Foreskin melanocyte (primary cell): ENCODE measurements at places on chromosomes 7 and 10.

DNA sequence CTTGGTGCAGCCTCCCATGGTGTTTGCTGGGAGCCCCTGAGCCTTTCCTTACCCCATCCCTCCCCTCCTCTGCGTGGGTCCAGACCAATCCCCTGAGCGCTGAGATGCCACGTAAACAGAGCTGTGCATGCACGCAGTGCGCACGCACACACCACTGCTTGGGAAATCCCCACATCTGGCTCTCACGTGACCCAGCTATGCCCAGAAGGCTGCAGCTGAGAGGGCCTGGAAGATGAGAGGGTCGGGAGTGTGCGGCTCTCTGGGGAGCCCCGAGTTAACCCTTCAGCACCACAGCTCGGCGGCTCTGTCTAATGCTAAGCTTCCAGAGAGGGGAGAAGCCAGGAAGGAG lies 177.2 kb downstream of the SH3PXD2A start:
- DNase-seq, result peak; percentile 89

- no peak for DNase-seq
These were observed 190.1 kb upstream of the PLXDC2 start for GRCh38 chr10:19626156-19626555.

DNA sequence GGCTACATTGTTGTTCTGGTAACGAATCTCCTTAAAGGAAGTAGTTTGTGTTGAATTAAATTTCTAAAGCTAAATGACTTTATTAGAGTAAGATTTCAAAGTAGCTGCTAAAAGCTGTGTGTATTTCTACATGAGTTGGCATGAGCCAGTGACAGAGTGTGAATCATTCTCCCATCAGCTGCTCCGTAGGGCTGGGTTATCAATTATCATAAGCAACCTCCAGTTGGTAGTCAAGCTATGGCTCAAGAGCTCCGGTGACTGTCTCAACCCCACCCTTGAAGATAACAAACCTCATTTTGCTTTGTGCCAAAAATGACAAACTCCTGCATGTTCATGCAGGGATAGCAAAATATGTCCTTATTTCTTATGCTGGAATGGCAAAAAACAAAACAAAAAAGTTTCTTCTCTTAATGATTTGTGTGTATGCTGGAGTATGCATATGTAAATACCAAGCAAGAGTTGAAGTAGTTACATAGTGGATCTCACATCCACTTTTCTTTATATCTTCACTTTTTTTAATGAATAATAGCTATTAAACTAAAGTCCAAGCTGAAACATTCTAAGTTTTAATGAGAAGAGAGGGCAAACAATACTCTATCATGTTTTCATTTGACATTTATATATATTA lies 249.4 kb downstream of the CACNA2D1 start:
- DNase-seq, result no peak

DNA sequence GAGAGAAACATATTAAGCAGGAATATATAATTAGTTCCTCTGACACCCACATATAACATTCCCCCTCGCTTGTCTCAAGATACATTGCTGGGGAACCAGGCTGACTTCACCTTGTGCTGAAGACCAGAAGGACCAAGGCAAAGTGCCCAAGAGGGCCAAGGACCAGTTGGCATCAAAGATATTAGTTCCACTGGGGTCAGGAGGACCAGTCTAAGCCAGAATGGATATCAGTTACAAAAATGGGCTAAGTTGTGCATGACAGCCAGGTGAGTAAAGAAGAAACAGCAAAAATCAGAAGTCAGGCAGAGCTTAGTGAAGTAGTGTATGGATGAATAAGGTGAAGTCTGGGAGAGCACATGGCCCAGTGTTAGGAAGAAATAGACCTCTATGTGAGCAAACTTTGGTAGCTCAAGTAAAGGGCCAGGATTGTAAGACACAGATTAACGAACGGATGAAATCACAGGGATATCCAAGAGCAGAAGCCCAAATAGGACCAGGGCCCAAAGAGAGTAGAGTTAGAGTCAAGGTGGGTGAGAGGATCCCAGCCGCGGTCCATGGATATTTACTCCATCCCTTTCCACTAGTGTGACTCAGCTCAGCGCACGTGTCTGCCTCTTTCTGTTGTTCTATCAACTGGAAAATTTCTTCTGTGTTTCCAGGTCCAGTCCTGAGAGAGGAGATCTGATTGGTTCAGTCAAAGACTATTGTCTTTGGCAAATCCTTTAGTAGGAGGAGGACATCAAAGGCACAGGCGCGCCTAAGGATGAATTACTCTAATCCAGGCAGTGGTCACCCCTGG lies 5.0 kb downstream of the CALD1 start:
- DNase-seq, result no peak
